ENCODE measurements at places on chromosomes 5 and 9.

DNA sequence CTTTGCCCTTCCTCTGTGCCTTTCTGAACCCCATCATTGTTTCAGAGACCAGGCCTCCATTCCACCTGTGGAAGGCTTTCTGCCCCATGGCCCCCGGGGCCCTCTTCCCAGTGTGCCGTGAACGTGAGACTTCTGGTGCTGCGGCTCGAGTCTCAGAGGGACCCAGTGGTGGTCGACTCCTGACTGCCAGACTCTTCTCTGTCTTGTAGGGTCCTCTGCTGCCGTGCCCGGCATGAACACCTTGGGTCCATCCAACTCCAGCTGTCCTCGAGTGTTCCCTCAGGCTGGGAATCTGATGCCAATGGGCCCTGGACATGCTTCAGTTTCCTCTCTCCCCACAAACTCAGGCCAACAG lies 20.1 kb upstream of the LTC4S start:
- no peak for DNase-seq

- no peak for DNase-seq
These were observed 1543.4 kb downstream of the EFNA5 start for GRCh38 chr5:106127341-106127781.

GRCh38 chr9:111037708-111038330 lies 451 bp downstream of the LPAR1 start:
- peak; percentile 52 for DNase-seq

DNA sequence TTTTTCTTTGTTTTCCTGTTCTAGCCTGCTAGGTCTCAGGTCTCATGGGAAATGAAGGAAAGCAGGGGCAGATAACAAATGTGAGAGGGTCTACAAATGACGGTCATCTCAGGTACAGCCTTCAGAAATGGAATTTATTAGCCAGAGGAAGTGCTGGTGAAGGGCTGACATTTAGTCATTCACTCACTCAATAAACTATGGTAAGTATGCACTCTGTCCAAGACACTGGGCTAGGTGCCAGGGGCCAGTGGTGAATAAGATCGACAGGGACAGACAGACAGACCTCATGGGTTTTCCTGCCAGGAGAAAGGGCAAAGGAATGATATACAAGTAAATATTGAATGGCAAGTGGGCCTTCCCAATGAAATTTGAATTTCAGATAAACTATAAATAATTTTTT lies 6.3 kb downstream of the PDE6A start:
- peak; percentile 83 for DNase-seq

DNA sequence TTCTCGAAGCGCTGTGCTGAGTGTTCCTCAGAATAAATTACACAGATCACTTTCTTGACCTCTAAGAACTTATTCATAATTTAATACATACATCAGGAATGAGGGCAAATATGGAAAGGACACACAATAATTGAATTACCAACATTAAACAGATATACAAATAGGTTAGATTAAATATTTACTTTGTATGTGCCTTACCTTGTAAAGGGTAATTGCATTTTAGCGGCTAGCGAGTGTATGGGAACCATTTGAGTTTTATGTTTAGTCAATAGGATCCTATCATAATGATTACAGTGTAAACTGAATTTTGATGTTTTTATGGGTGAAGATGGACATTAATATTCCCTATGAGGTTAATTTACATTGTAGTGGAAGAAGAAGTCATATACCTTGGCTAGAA lies 1187.1 kb upstream of the WWC1 start:
- DNase-seq = no peak

DNA sequence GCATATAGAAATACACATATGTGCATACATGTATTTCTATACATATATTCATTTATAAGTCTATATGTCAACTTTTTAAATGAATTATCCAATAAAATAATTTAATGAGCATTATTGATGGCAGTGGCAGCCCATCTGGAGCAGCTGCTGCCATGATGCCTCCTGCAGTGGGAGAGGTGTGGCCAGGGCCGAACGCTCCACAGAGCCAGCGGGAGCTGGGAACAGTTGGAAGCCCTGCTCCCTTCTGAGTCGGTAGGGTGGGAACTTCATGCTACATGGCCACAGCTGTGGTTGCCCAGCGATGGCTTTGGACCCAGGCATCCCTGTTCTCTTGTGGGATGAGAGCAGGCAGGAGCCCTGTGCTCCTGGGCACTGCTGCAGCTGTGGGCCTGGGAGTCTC lies 812.4 kb upstream of the CTNND2 start:
- no peak for DNase-seq

DNA sequence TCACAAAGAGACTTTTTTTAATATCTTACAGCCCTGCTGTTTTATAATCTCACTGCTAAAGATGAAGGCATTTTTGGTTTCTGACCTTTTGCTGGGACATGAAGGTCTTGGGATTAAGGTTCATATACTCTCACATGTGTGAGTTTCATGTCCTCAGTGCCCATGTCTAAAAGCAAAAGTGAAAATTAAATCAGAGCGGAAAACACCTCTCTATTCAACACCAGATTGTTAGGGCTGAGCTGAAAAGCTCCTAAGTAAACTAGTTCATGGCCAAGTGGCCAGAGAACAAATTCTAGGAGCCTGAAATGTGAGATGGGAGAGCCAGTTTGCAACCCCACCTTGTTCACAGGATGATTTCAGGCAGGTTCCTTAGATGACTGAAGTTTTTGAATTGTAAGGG lies 110.9 kb downstream of the GRIA1 start:
- DNase-seq = no peak

DNA sequence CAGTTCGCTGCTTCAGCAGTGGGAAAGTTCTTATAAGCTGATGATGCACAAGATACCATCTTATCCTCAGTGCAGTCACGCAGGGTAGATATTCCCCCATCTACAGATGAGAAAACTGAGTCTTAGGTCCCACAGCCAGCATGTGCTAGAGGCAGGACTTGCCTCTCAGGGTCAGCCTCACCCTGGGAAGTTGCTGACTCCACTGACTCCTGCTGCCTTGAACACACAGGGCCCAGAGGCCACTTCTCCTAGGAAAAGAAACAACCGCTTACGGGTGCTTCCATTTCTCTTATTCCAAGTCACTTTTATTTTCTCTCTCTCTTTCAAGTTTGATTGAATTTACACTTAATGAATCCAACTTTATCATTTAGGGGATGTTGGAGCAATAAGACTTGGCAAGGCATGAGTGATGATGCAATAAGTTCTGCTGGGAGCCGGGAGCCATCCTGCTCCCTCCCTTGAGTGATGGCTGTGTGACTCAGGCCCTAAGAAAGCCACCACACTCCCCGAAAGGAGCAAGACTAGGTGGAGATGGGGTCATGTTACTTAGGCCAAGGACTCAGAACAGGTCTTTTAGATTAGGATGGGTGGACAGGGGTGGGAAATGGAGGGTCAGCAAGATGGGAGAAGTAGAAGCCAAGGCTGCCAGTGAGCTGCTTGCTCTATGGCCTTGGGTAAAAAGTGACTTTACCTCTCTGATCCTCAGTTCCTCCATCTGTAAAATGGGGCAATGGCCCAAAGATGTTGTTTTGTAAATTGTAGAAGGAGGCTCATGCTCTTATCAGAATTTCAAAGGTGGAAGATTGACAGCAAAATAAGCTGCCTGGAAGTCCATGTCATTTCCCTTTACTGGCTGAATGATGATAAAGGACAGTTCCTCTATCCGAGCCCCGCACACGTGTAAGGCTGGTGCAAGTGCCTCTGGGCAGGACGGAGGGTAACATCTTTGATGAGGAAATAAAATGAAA lies 67.4 kb upstream of the ZNF618 start:
- DNase-seq = peak; percentile 12

GRCh38 chr9:135342206-135343130 lies 137.1 kb upstream of the PPP1R26 start:
- DNase-seq = no peak

DNA sequence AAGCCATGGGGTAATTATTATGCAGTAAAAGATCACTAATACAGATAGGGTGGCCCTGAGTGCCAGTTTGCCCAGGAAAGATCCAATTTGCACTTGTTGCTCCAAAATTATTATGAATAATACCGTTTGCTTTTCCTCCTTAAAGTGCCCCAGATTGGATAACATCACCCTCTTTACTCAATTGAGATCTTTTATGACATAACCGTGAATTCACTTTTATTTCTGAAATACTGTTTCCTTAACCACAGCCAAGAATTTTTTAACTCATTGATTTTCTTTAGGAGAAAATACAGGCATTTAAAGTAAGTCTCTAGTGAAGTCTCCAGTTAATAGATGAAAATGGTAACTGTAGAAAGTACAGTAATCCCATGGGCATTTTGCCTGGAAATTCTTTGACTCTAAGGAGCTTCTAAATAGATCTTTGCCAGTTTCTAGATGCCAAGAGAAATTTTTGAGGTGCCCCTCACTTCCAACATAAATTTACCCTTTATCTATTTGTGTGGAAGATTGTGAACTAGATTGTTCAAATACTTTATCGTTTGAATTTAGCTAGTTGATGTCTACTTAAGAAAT lies 99.2 kb downstream of the UHRF2 start:
- DNase-seq = no peak

All from mucosa of descending colon (tissue), 3 donors.